Pancreas (tissue), 10 donors: ENCODE measurements at places on chromosomes 5 and 9. TPM values are rescaled to one million over a fixed set of nuclear protein-coding genes. Genes with fewer than 3 reads are reported as not detected.

The PCDHGB7 gene
- 3.3 TPM for total RNA-seq

The ZDHHC11B gene
- 6.1 TPM for total RNA-seq

The ADAMTSL1 gene
- 1.1 TPM for total RNA-seq

DNA sequence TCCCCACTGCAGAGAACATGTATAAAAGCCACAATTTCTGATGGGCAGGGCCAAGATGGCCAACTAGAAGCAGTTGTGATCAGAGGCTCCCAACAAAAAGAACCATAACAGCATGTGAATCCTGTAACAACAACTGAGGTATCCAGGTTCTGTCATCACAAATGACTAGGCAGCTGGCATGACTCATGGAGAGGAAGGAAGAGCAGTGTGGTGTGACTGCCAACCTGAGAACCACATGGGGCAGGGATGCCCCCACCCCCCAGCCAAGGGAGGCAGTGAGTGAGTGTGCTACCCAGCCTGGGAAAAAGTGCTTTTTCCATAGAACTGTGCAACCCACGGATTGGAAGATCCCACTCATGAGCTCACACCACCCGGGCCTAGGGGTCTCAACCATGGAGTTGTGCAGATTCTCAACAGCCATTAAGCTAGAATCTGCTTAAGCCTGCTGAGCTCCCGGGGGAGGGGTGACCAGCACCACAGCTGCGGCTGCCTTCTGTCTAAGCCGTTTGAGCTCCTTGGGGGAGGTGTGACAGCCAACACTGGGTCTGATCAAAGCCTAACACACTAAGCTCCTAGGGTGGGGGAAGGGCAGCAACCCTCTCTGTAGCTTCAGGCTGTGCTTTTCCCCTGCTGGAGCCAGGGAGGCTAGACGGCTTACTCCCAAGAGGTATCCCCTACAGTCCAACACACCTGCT lies 80.1 kb upstream of the DMAC1 start:
- no peaks in the 10 kb centered on the region for H3K27me3 ChIP-seq
- no peaks in the 10 kb centered on the region for H3K4me1 ChIP-seq
- H3K4me3 ChIP-seq, result no peak overlapping the region
- H3K27ac ChIP-seq, result no peak overlapping the region
- H3K36me3 ChIP-seq, result no peaks in the 10 kb centered on the region

- no peaks in the 10 kb centered on the region for H3K36me3 ChIP-seq
- H3K27ac ChIP-seq, result no peak overlapping the region
- H3K27me3 ChIP-seq, result no peaks in the 10 kb centered on the region
- H3K4me1 ChIP-seq, result peaks cover 7% of the 10 kb centered on the region
Observed at GRCh38 chr5:95848701-95849100, 26.2 kb upstream of the GLRX start.

DNA sequence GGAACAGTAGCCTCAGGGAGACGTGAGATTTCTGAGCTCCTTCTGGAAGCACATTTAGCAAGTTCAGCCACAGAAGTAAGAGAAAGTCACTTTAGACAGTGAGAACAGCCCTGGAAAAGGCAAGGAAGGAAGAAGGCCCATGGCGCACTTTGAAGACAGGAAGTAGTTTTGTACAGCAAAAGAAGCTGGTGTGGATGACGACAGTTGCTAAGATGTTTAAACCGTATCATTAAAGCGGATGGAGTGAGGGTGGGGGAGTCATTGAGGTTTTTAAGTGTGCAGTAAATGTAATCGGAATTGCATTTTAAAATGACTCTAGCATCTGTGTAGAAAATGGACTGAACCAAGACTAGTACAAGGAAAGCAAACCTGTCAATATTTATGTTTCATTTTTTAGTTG lies 15.3 kb upstream of the TRPM3 start:
- no peaks in the 10 kb centered on the region for H3K4me1 ChIP-seq
- no peak for DNase-seq
- no peak overlapping the region for H3K4me3 ChIP-seq
- no peak overlapping the region for H3K27ac ChIP-seq
- H3K27me3 ChIP-seq, result no peaks in the 10 kb centered on the region

GRCh38 chr5:100889165-100889743 lies 13.8 kb downstream of the ST8SIA4 start:
- no peak overlapping the region for H3K27ac ChIP-seq
- no peak overlapping the region for H3K4me3 ChIP-seq
- no peaks in the 10 kb centered on the region for H3K27me3 ChIP-seq
- H3K36me3 ChIP-seq, result no peaks in the 10 kb centered on the region

DNA sequence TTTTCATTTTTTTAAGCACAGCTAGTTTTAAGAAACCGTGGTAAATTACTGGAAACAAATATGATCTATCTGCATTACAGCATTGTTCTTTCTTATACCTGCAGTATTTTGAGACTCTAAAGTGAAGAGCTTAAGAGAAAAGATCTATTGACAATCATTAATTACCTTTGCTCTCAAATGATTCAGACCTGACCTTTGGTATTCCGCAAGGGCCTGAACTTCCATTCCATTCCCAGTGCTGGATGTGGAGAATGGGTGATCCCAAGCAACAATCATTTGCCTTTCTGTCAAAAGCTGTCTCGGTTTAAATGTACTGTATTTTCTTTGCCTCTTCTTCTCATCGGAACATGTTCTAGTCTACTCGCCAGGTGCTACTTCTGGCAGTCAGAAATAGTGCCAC lies 18.9 kb downstream of the NREP start:
- H3K4me1 ChIP-seq, result peaks cover 7% of the 10 kb centered on the region
- no peaks in the 10 kb centered on the region for H3K36me3 ChIP-seq
- H3K4me3 ChIP-seq, result no peak overlapping the region
- no peak overlapping the region for H3K27ac ChIP-seq

- H3K36me3 ChIP-seq, result no peaks in the 10 kb centered on the region
- no peak overlapping the region for H3K4me3 ChIP-seq
- no peak for DNase-seq
- H3K27ac ChIP-seq, result no peak overlapping the region
Observed at GRCh38 chr5:1438871-1439270, 6.4 kb downstream of the SLC6A3 start.
